Testis (tissue), 5 donors: ENCODE measurements at places on chromosomes 13 and 19.
A peak's percentile ranks its signal among the peaks of the same experiment; 100 is the strongest.

- no peak for DNase-seq
These were observed 1.0 kb downstream of the PCID2 start for GRCh38 chr13:113207460-113207859.

GRCh38 chr13:89627996-89628395 is 1719.5 kb upstream of the MIR17HG start:
- DNase-seq = no peak

DNA sequence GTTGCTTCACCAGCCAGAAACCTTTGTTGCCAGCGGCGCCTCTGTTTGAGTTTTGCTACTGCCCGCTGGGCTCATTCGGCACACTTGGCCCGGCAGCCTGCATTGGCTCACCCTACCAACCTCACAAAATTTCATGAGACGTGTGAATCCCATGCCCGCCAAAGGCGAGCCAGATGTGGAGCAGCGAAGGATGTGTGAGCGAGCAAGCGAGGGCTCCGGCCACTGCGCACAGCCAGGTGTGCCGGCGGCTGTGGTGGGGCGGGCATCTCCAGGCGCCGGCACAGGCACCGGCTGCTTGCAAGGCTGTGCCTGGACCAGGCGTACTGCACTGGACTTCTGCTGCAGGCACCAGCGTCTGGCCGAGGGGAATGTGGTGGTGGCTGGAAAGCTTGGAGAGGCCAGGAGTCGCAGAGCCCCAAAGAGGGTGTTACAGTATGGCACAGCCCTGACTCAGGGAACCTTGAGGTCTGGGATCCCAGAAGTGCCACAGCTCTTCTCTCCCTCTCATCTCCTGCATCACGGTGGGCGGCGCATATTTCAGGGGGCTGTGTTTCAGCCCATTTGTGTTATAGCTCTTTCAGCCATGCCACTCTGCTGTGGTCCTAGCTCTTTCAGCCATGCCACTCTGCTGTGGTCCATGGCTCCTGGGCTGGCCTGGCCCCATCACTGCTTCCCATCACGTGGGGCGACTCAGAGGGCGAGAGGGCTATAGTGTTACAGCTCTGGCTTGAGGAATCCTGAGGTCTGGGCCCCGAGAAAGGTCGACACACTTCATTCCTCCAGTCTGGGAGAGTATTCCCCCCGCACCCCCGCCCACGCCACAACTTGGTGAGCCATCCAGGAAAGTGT is 592.0 kb upstream of the SLITRK5 start:
- no peak for DNase-seq

DNA sequence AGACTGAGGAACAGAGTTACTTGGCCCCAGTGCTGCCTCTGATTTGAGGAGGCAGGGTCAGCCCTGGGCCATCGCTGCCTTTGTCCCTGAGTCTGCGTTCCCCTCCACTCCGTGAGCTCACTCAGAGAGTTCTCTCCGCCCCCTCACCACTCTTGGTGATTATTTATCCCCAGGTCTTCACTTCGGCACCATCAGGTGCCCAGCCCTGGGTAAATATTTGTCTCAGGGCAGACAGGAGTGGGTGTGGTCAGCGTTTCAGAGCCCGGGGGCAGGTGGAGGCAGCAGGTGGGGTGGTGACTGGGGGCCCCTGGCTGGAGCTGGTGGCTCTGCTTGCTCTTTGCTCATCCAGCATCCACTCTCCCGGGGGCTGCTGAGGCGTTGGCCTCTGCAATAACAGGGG is 20.6 kb downstream of the PPP1R37 start:
- DNase-seq = no peak

- no peak for DNase-seq
These were observed 503.4 kb downstream of the TBC1D4 start for GRCh38 chr13:74978591-74978990.

GRCh38 chr13:69997061-69997460 is 110.6 kb upstream of the ATXN8OS start:
- DNase-seq = no peak

DNA sequence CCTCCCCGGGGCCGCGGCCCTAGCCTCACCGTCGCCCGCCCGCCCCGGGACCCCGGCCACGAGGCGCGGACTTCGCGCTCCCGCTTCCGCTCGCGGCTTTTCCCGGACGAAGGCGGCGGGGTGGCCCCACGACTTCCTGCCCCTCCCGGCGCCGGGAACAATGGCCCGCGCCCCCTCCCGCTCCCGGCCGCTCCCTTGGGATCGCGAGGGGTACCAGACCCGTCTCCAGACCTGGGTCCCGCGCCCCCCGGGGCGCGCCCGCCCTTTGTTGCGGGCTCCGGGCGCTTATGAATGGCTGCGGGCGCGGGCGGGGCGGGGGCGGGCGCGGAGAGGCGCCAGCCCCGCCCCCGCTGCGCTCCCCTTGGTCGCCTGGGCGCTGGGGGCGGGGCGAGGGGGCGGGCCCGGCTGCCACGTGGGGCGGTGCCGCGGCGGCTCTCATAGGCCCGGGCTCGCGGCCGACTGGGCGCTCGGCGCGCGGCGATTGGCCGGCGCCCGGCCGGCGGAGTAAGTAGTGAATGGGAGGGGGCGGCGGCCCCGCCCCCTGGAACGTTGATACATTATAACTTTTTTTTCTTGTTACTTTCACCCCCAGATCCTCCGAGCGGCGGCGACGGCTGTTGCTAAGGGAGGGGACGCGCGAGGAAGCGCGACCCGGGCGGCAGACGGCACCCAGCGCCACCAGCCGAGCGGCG is 1.1 kb downstream of the MIDN start:
- DNase-seq = peak; percentile 97

DNA sequence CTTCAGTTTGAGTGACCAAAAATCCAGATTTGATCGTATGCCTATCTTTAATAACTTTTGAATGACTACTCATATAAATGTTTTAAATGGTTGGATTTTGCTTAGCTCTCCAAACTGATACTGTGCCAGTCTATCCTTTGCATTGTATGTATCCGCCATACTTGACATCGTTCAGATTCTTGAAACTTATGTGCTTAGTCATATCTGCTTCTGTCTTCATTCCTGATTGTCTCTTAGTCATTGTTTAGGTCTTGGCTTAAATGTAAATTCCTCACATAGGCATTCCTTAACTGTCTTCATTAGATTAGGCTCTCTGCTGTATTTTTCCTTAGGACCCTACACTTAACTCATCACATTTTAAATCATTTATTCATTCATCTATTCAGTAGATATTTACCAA is 126.0 kb downstream of the PCCA start:
- no peak for DNase-seq

GRCh38 chr13:93859716-93860115 is 619.8 kb downstream of the DCT start:
- no peak for DNase-seq

- DNase-seq = no peak
These were observed 174.9 kb downstream of the TNFSF13B start for GRCh38 chr13:108444448-108444847.

- DNase-seq = no peak
These were observed 357.2 kb downstream of the DLEU7 start for GRCh38 chr13:50485979-50486935.
